Heart left ventricle (tissue), 16 donors: ENCODE measurements at places on chromosomes 4 and X. TPM values are rescaled to one million over a fixed set of nuclear protein-coding genes. Genes with fewer than 3 reads are reported as not detected.
A peak's percentile ranks its signal among the peaks of the same experiment; 100 is the strongest.

DNA sequence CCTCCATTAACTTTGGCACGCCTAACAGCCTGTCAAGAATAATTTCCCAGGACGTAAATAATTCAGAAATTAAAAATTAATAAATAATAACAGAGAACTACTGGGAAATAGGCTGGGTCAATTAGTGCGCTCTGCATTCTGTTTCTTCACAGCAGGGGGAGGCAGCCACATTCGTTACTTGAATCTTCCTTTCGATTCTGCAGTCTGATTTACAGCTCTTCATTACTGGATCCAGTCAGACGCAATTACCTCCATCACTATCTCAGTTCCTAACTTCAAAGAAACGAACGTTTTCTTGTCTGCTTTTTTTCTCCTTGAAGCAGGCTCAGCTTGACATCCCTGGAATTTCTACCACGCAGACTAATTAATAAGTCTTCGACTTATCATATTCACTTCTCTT lies 9.0 kb upstream of the RPL34 start:
- DNase-seq = no peak

- no peak for DNase-seq
Observed at GRCh38 chr4:23888421-23889319, 1.2 kb downstream of the PPARGC1A start.

GRCh38 chrX:53319614-53320542 lies 38.5 kb upstream of the IQSEC2 start:
- no peak for DNase-seq

PHOX2B gene
- not detected for total RNA-seq

GRCh38 chr4:42302348-42302747 lies 94.9 kb upstream of the SHISA3 start:
- no peak for DNase-seq

DNA sequence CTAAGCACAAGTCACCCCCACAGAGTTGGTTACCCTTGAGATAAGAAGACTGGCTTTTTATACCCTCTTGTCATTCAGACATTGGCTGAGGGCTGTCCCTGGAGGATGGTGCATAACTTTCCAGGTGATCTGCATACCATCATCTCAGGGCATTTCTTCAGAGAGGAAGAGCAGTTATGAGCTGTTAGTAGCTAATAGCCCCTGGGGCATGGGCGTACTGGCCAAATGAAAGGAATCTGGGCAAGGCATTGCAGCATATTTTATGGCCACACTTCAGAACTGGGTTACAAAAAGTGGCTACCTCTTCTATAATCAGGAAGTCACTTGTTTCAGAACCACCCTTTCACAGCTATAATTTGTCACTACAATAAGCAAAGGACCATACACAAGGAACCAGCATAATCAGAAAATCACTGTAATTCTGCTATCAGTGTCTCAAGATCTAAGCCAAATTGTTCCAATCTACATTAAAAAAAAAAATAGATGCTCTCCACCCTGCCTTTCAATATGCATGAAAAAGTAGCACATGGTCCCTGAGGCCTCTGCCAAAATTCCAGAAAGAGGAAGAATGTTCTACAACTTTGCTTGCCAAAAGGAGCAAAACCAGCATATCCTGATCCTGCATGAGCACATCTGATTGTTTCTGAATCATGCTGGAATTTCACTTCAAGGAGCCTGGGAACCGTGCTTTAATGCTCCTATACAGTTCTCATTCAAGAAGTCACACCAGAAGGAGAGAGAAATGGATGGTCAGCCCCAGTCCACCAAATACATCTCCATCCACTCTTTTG lies 92.0 kb downstream of the TMEM144 start:
- DNase-seq = no peak

- DNase-seq = no peak
Observed at GRCh38 chr4:137213372-137214173, 318.7 kb downstream of the PCDH18 start.

DNA sequence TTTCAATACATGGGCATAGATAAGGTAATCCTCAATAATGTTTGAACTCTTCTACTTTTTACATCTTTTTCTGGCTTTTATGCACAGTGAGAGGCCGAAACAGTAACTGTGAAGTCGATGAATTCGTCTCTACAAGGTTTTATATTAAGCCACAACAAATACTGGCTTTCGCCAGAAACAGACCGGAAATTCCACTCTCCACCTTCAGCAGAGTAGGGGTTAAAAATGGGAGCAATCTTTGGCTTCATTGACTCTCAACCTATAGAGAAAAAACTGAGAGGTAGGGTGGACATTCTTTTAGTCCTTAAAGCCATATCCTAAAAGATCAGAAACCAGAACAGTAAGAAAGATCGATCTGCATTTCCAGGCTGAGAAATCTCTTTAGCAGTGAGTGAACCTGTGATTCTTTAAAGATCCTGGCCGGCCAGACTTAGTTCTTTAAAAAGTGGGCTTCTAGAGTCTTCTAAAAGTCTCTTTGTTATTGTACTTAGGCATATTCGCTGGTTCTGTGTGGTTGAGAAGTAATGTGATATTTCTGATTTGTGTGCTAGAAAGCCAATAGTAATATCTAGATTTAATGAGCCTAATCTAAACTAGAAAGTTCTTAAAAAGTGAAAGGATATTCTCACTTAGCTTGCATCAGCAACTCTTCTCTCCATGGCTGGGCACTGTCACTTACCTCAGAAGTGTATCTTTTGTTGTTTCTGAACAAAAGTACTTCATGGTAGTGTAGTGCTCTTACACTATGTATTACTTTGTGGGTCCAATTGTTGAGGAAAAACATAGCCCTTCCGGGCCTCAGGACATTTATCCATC lies 2.0 kb downstream of the HSPA4L start:
- DNase-seq = no peak

MAP7D2 gene
- 0.35 TPM for total RNA-seq

GRCh38 chr4:56552273-56552672 lies 46.7 kb downstream of the ARL9 start:
- DNase-seq = no peak

- no peak for DNase-seq
Observed at GRCh38 chr4:187965726-187966125, 29.8 kb upstream of the ZFP42 start.

KCND1 gene
- 0.50 TPM for total RNA-seq

GRCh38 chrX:3136161-3136961 lies 95.1 kb downstream of the ARSF start:
- no peak for DNase-seq

EMCN gene
- total RNA-seq = 52.6 TPM

DNA sequence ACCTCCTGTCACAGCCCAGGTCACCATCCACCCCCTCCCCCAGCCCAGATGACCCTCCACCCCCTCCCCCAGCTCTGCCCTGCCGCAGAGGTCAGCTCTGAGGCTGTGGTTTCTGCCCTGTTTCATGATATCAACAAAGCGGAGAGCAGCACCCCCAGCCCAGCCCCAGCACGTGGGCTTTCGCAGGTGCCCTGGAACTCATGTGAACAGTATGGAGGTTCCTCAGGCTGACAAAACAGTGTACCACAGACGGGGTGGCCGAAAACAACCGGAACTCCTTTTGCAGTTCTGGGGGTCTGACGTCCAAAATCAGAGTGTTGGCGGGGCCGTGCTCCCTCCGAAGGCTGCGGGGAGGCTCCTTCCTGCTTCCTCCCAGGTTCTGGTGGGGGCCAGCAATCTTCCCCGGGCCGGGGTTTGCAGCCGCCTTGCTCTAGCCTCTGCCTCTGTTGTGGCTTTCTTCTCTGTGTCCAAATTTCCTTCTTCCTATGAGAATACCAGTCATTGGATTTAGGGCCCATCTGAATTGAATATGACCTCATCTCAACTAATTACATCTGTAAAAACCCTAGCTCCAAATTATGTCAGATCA lies 7.9 kb upstream of the PSAPL1 start:
- DNase-seq = no peak

DNA sequence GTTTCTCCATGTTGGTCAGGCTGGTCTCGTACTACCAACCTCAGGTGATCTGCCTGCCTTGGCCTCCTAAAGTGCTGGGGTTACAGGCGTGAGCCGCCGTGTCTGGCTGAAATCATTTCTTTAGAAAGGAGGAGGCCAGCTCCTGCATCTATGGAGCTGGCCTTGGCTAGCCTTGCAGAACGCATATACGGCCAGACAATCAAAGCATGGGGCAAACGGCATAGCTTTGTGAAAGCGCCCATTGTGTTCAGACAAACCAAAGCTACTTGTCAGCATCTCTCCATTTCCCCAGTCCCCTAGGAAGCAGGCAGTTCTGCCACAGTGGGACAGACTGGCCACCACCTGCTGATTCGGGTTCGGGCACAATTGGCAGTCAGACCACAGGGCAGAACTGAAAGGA lies 48.9 kb upstream of the IQSEC2 start:
- DNase-seq = no peak

GRCh38 chr4:185143601-185143969 lies 519 bp downstream of the SLC25A4 start:
- peak; percentile 79 for DNase-seq

GRCh38 chrX:21711848-21712197 lies 46.1 kb downstream of the SMPX start:
- DNase-seq = no peak

ZCCHC12 gene
- not detected for total RNA-seq

- no peak for DNase-seq
Observed at GRCh38 chrX:24343719-24344118, 16.7 kb upstream of the SUPT20HL1 start.

- DNase-seq = no peak
Observed at GRCh38 chrX:1597345-1598020, 6.1 kb downstream of the AKAP17A start.

GRCh38 chrX:110588164-110588563 lies 207.5 kb downstream of the CHRDL1 start:
- no peak for DNase-seq

- DNase-seq = no peak
Observed at GRCh38 chrX:52216541-52216940, 31.9 kb downstream of the MAGED4 start.

DNA sequence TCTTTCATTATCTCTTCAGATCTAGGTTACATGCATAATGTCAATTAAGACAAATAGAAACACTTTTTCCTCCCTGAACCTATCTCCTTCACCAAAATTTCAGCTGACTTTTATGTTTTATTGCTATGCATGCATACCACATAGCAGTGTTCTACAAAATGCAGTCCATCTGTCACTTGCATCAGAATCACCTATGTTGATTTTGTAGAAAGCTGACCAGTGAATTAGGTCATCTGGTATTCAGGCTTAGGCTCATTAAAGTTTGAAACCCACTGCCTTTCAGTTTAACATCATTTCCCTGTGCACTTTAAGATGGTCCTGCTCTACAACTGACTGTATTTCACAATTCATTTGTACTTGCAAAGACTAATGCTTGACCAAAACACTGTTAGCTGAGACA lies 277.9 kb downstream of the CFAP299 start:
- no peak for DNase-seq

SPANXN3 gene
- not detected for total RNA-seq

DNA sequence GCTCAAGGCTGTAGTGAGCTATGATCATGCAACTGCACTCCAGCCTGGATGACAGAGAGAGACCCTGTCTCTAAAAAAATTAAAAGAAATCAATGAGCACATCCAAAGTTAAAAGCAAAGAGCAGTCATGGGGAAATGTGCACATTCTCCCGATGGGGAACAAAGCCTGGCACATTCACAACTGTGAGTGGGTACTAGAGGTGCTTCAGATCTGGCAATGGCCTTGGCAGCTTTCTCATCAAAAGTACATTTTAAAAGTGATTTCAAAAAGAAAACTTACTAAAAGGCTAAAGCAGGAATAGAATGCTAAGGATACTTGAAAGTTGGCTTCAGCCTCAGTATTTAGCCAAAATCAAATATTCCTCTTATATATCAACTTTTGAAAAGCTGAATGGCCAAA lies 145.9 kb upstream of the MAOA start:
- DNase-seq = no peak

GLRA3 gene
- not detected for total RNA-seq

FRG2 gene
- total RNA-seq = not detected

DNA sequence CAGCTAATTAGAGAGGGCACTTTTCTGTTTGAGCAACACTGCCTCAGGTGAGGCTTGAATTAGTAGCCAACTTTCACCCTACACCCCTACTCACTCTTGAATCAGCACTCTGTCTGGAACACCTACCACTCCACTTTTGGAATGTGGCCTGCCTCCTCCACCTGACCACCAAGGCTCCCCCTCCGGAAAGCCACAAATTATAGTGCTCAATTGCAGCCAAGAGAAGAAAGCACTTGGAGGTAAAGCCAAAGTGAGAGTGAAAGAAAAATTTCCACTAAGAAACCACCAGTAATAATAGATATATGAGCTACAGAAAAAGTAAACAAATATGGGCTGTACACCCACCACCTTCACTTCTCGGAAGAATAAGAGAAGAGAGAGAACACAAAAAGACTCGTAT lies 41.1 kb downstream of the PPP3CA start:
- DNase-seq = no peak

DNA sequence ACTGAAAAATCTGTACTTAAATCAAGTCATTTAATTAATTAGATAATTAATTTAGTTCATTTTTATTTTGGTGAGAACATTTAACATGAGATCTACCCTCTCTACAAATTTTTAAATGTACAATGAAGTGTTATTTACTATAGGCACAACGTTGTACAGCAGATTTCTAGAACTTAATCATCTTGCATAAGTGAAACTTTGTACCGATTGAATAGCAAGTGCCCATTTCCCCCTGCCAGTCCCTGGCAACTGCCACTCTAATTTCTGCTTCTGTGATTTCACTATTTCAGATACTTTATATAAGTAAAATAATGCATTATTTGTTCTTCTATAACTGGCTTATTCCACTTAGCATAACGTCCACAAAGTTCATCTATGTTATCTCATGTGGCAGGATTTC lies 50.1 kb upstream of the SYTL5 start:
- no peak for DNase-seq

AR gene
- total RNA-seq = 18.1 TPM

DNA sequence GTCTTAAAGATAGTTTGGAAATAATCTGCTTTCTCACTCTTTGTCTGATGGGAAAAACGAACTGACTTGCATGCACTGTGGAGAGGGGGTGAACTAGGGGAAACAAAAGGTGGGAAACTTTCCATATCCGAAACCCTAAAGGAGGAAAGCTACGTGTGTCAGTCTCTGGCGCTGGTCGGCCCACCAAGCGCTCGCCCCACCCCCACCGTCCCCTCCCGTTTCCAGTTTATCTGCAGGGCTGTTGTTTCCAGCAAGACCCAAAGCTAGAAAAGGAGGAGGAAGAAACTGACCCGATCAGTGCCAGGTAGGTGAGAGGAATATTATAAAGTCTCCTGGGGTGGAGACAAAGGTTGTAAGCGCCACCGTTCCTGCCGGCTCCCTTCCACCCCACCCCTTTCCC lies 552 bp downstream of the TCEAL9 start:
- peak; percentile 39 for DNase-seq

GRCh38 chr4:95728145-95728544 lies 111.7 kb upstream of the PDHA2 start:
- DNase-seq = no peak

GRCh38 chrX:13270360-13270759 lies 49.5 kb downstream of the ATXN3L start:
- no peak for DNase-seq

CENPI gene
- total RNA-seq = 0.48 TPM

TMEM154 gene
- total RNA-seq = 3.1 TPM

GRCh38 chrX:9668537-9668936 lies 97.1 kb downstream of the GPR143 start:
- no peak for DNase-seq

MAGEE2 gene
- total RNA-seq = not detected

GRCh38 chr4:127888559-127888958 lies 7.9 kb downstream of the PLK4 start:
- DNase-seq = no peak
